Stimulated activated CD4-positive, alpha-beta T cell treated with anti-CD3 and anti-CD28 coated beads, Interleukin-15, amount 100 ng/mL, for 48 hours (primary cell): ENCODE measurements at places on chromosomes 16 and 17.

DNA sequence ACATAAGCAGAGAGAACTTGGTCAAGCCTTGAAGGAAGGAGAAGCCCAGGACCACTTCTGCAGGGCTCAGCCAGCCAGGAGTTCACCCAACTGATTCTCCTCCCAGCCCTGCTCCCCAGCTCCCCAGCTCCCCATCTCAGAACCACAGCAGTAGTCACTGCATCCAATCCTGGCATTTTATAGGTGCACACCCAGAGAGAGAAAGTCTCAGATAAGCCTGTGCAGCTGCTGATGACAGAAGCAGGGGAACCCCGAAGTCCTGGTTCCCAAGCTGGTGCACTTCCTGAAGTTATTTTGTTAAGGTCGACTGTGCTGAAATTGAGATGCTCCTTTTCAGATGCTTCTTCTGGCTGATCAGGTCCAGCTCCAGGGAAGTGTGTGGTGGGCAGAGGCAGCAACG lies 6.6 kb downstream of the RNF112 start:
- DNase-seq = no peak

- DNase-seq = no peak
These were observed 38.4 kb upstream of the XYLT1 start for GRCh38 chr16:17509194-17509593.

DNA sequence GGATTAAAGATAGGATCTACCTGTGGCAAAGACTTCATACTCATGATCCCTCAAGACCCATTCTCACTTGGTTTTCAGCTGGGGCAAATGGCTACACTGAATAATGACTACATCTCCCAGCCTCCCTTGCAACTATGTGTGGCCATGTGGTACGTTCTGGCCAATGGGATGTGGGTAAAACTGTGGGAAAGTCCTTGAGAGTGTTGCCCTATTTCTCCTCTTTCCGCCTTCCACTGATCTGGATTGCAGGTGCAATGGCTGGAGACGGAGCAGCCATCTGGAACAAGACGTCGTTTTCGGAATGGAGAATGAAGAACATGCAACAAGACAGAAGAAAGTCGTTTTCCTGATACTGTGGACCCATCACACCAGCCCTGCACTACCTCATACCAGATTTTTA lies 48.5 kb downstream of the HAPSTR1 start:
- DNase-seq = no peak

DNA sequence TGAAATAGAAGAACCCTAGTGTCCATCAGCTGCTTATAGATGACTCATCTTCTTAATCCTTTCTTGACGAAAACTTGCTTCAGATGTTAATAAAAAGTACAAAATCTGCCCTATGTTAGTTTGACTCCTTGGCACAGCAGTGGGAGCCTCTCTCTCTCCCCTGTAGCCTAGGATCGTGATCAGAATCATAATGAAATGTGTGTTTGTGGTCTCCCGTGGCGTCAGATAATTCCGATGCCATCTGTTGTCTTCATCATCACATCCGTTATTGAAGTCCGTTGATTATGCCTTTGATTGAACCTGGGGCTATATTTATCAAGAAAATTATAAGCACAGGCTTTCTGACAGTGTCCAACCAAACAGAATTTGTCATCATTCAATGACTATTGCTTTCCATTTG lies 102.5 kb downstream of the BMERB1 start:
- no peak for DNase-seq

DNA sequence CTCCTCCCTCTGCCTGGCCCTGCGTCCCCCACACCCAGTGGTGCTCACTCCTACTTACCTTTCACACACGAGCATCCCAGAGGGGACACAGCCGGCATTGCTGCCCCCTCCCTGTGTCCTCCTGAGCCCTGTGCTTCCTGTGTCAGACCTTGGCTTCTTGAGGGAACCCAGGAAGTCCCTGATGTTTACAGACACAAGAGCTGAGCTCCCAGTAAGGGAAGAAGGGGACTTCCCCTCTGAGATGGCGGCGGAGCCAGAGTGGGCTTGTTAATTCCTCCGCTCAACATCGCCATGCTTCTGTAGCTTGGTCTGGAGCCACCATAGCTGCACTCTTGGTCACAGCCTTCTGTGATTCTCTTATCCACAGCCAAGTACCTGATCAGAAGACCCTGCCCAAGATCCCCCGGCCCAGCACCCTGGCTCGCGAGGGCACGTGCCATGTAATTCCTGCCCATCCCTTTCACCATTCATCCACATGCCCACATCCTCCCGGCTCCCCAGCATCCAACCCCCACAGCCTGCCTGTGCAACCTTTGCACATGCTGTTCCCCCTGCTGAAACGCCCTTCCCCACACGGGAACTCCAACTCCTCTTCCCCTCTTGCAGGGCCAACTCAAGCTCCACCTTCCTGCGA lies 127.4 kb upstream of the FOXF1 start:
- no peak for DNase-seq

DNA sequence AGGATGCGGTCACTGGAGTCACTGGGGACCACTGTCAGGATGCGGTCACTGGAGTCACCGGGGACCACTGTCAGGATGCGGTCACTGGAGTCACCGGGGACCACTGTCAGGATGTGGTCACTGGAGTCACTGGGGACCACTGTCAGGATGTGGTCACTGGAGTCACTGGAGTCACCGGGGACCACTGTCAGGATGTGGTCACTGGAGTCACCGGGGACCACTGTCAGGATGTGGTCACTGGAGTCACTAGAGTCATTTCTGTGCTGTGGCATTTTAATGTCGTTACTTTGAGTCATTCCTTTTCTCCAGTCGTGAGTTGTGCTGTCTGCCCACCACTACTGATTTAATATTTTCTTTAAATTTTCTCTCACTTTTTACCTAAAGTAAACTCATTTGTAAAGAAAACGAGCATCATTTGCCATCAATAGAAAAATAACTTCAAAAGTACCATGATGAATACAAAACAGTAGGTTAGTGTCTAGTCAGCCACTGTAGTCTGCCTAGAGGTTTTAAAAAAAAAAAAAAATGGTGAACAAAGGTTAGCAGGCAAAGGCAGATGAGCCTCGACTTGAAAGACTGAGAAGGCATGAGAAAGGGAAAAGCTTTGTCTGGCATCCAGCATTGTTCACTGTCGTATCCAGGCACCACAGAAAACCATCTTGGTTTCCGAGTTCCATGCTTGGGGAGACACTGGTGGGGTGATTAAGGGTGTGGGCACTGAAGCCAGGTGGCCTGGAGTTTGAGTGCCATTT lies 346.6 kb downstream of the SNX29 start:
- DNase-seq = peak; percentile 44

- no peak for DNase-seq
These were observed 7.7 kb downstream of the SALL1 start for GRCh38 chr16:51143196-51143977.

DNA sequence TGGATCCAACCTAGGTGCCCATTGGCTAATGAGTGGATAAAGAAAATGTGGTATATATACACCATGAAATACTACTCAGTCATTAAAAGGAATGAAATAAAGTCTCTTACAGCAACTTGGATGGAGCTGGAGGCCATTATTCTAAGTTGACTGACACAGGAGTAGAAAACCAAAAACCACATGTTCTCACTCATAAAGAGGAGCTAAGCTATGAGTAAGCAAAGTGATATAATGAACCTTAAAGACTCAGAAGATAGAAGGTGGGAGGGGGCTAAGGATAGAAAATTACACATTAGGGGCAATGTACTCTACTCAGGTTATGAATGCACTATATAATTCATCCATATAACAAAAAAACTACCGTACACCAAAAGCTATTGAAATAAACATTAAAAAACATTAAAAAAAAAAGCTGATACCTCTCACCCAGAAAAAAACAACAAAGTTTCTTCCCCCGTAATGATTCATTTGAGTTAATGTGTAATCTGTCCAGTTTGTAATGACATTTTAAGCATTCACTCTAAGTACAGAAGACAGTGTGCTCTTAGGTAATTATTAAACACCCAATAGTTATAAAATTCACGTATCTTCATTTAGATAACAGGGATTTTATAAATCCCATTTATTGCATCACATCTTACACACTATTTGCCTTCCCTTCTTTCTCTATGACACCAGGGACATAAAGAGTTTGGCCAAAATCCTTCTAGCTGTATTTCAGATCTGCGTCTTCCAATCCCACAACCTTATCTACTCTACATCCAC lies 941.5 kb downstream of the CDH11 start:
- no peak for DNase-seq

DNA sequence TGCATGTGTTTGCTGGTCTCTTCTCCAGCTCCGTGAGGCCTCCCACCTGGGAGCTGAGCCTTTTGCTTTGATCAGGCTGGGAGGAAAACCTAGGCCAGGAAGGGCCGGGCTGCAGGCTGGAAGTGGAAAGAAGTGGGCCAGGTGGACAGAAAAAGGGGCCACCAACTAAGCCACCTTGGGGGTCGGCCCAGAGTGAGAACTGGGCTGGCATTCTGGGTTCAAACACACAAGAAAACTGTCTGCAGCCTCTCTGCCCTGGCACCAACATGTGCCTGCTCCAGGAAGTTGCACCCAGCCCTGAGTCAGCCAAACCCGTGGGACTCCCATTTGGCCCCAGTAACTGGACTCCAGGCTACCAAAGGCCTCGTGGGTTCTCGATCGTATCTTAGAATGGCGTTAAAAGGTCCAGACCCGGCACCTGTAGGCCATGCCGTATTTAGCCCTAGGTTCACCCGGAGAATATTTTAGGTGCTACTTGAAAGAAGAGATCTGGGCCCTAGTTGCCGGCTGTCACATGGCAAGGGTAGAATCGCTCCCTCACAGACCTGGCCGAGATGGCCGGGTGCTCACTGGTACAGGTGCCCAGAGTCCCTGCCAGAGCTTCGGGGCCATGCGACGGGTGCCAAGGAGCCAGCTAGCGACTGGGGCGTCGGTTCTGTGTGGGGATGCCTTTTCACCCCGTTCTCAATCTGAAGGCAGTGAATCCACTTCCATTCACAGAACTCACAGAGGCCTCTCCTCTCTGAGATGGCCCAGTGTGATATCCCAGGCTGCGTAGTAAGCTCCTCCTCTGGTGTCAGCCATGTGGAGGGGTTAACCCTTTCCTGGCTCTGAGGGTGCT lies 236.6 kb downstream of the MRTFB start:
- DNase-seq = no peak

DNA sequence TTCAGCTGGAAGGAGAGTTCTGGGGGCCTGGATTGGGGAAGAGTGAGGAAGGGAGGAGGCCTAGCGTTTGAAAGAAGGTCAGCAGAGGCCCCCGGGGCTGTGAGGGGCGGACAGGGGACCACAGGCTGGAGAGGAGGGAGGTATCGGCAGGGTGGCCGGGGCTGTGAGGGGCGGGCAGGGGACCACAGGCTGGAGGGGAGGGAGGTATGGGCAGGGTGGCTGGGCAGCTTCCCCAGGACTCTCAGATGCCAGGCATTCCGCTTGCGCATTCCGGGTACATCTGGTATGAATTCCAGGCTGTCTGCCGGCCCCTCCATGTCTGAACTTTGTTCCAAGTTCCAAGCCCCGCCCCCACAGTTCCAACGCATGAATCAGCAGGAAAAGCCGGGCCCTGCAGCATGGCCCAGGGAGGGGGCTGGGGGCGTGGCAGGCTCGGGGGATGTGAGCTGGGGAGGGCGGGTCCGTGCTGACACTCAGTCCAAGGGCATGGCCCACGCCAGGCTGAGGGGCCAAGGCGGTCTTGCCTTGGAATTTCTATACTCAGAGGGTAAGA lies 4.3 kb upstream of the TLCD2 start:
- no peak for DNase-seq

- peak; percentile 36 for DNase-seq
These were observed 2.0 kb upstream of the SPHK1 start for GRCh38 chr17:76382351-76382802.

DNA sequence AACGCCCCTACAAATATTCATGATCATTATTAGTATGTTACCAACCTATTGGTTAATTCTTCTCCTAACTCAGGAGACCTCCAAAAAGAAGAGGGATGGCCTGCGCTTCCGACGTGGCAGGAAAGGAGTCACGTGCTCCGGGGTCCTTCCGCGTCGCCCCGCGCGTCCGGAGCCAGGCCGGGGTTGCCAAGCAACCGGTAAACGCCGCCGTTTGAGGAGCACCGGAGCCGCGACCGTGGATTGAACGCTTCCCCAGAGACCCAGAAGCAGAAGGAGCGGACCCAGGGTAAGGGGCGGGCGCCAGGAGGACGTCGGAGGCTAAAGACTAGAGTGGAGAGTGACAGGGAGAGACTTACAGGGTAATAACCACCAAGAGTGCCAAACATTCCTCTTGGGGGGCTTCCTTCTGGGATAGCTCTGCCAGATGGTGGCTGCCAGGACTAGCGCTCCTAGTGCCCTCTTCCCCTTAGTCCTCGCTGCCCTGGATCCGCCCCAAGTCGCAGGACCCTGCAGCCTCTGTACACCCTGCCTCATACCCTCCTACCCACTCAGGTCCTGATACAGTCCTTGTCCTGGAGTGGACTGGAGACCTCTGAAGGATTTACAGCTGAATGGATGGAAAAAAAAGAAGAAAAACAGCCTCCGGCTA lies at the start of gene DNAI2:
Gene DNAI2, plus strand, starts transcription at position 175 of the 649 bp plus-strand sequence. CDS start 7,584 bp downstream, outside the sequence.
- no peak for DNase-seq

DNA sequence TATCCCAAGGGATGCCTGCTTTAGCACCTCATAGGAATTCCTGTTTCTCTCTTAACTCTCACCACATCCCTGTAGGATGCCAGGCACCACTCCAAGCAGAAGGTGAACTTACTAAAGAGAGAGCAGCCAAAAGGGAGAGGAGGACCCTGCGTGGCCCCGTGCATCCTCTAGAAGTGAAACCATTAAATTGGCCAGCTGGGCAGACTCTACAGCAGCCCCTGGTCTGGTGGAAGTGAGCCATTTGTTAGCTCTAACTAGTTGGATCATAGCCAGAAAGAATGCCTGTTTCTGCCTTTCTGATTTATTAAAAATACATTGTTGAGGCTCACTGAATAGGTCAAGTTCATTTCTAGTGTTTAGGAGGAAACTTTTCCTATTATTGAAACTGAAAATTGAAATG lies 22.3 kb downstream of the TMEM11 start:
- DNase-seq = no peak

- no peak for DNase-seq
These were observed 12.6 kb upstream of the CLUH start for GRCh38 chr17:2723997-2724783.

GRCh38 chr17:30103921-30104320 lies 12.7 kb upstream of the NSRP1 start:
- DNase-seq = no peak

DNA sequence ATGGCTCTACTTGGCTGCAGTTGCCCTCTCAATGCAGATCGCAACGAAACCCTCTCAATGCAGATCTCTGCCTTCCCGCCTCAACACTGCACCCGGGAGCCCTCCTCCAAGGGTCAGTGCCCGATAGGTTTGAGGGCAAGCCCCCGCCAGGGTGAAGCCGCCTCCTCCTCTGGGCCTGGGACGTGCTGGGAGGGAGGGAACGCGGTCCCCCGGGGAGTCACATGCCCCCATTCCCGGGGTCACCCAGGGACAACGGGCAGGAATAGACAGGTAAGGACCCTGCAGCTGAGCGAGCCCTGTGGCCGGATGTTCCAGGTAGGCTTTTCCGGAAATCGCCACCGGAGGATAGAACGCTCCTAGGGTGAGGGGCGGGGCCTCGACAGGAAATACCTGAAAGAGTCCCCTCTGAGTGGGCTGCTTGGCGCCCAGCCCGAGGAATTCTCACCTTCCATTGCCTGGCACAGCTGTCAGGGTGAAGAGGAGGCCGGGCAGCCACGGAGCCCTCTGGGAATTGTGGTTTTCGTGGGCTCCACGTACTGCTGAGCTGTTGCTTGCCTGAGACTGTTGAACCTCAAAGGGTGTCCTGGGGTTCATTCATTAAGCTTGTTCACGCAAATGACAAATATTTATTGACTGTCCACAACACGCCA lies 12.8 kb downstream of the ZNF174 start:
- DNase-seq = no peak
